ENCODE measurements at places on chromosomes 3 and 15. TPM values are rescaled to one million over a fixed set of nuclear protein-coding genes. Genes with fewer than 3 reads are reported as not detected.

Gene ADCY5
- total RNA-seq = 0.13 TPM

Gene PLSCR4
- total RNA-seq = 119 TPM

Gene ZBED2
- not detected for total RNA-seq

Gene C2CD4A
- 1.4 TPM for total RNA-seq

Gene ITGA11
- total RNA-seq = 190 TPM

Gene COX5A
- 33.1 TPM for total RNA-seq

Gene PROK2
- not detected for total RNA-seq

Gene UACA
- total RNA-seq = 133 TPM

Gene C3orf22
- total RNA-seq = not detected

Gene POLQ
- 1.3 TPM for total RNA-seq

Data from smooth muscle cell of the pulmonary artery (primary cell).